ENCODE measurements at places on chromosomes 1 and 21. TPM values are rescaled to one million over a fixed set of nuclear protein-coding genes. Genes with fewer than 3 reads are reported as not detected.

Gene GSTM3
- 34.1 TPM for total RNA-seq

Gene S100A8
- not detected for total RNA-seq

Gene IVL
- not detected for total RNA-seq

Gene KCNN3
- total RNA-seq, result under 0.01 TPM

Gene SFPQ
- 81.0 TPM for total RNA-seq

Gene ATP1A4
- total RNA-seq, result not detected

Gene VANGL2
- 0.49 TPM for total RNA-seq

Gene HMCN1
- 42.8 TPM for total RNA-seq

Gene WNT3A
- not detected for total RNA-seq

Gene RORC
- not detected for total RNA-seq

Gene OLIG2
- total RNA-seq, result not detected

Gene AXDND1
- total RNA-seq, result not detected

Gene KRTAP6-1
- total RNA-seq, result not detected

Gene OLFML3
- 28.7 TPM for total RNA-seq

Data from cardiac atrium fibroblast (primary cell).